ENCODE measurements at places on chromosomes 5 and 9. TPM values are rescaled to one million over a fixed set of nuclear protein-coding genes. Genes with fewer than 3 reads are reported as not detected.

DNA sequence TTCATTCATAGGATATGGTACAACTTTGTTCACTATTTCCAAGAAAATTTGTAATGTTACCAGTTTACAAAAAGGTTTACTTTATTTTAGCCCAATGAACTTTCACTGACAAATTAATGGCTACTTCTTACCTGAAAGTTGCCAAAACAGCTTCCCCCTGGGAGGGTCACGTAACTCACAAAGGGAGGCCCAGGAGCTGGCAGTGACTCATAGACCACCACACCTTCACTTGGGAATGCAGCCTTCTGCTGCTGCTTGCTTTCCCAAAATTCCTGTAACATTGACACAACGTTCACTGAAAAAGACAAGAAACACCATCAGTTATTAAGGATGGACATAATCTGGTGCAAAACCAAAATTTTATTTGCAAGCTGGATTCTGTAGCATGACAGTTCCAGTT, 18.1 kb downstream of the LIX1 start:
- no peak for DNase-seq

DNA sequence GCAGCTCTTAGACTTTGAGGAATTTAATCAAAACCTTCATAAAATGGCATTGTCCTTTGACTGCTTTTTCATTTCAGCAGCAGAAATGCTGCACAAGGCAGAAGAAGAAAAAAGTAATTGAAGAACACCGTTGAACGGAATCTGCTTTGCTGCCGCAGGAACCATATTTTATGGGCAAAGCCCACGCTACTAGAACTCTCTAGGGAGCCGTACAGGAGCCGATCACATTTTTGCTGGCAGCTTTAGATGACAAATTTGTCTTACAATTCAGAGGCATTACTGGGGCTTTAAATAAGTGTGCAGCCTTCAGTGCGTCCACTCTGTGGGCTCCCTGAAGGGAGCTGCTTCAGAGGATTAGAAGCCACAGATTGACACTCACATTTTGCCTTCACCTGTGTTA, 5.4 kb downstream of the CFAP90 start:
- DNase-seq, result no peak

GRCh38 chr5:172156541-172156994, 31.5 kb downstream of the STK10 start:
- DNase-seq, result no peak

DNA sequence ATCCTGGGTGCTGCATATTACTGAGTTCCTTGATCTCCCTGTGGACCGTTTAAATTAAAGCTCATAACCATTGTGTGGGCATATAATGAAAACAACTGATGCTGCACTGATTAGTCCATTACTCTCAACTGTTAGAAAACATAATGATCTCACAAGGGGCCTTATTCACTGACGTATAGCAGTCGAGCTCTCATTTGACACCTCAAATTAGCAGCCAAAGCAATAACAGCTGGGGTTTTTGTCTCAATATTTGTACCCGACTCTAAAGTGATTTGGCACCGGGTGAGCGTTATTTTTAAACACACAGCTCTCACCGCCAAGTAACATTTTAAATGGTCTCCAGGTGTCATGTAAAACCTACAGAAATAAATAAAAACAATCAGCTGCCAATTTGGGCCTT, 252.2 kb upstream of the PANK3 start:
- no peak for DNase-seq

DNA sequence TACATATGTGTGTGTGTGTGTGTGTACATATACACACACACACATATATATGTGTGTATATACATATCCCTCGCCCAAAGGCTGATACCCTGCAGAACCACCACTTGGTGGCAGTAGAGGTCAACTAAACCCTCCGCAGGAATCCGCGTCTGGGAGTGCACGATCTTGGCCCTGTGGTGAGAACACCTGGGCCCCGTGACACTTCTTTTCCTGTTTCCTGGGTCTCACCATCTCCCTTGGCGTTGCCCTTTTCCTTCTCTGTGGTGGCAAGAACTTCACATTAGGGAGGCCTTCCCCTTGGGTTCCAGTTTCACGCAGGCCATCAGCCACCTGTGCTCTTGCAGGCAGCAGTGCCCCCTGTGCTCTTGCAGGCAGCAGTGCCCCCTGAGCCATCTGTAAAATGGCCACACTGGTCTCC, 8.2 kb downstream of the IL9 start:
- DNase-seq, result peak; percentile 73

DNA sequence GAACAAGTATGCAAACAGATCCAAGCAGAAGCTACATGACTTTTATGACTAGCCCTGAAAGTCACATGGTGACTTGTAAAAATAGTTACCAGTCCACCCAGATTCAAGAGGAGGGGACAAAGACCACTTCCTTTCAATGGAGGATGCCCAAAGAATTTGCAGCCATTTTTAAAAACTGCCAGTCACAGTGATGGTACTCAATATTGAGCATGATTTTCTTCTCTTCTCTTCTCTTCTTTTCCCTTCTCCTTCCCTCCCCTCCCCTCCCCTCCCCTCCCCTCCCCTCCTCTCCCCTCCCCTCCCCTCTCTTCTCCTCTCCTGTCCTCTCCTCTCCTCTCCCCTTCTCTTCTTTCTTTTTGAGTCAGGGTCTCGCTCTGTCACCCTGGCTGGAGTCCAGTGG, 286.9 kb downstream of the PARP8 start:
- DNase-seq, result no peak

DNA sequence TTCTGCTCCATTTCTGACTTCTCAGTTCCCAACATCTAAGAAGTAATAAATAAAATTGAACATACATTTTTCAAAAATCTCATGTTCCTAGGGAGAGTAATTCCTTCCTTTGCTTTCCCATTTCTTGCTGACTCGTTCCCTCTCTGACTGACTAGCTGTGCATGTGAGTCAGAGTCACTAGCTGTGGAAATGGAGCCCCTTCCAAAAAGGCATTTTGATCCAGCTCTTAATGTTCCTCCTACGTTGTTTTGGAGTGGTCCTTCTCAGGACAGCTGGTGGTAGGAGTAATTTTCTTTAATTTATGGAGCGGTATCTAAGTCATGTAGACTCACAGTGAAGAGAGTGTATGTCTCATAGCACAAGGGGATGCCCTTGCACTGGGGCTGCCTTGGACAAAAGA, 460.2 kb downstream of the GADD45G start:
- no peak for DNase-seq

DNA sequence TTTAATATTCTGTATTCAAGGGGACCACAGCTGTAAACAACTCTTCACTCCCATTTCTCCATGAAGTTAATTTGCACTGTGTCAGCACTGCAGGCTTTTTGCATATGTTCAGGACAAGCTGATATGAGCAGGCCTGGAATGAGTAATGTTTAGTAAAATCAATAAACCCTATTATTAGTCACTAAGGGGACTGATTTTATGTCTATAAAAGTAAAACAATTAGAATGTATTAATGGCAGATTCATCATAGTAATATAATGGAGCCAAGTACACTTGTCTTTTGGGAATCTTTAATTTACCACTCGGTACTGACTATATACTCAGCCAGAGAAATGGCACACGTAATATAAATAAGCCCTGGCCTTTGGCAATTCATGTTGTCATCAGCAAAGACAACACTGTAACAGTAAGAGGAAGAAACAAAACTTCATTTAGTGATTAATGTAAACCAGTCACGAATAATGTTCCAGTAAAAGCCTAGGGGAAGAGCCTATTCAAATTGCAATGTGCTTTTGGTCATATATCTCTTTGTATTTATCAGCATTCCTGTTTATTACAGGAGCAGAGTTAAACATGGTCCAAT, 111.6 kb downstream of the ZNF608 start:
- DNase-seq, result peak; percentile 39

DNA sequence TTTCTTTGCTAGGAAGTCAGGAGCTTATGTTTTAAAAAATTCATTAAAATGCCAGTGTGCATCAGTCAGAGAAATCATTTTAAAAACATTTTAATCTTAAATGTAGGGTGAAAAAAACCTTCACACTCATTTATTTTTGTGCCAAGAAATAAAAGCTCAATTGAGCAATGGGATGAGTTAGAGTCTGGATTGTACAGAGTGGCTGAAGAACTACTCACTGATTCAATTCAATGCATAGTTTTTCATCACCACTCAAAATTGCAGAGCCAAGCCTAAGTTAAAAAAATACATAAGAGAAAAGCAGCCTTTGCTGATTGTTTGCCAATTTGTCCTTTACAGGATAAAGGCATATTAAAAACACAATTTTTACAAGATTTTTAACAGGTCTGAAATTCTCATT, 168.2 kb upstream of the DMRTA1 start:
- peak; percentile 14 for DNase-seq

DNA sequence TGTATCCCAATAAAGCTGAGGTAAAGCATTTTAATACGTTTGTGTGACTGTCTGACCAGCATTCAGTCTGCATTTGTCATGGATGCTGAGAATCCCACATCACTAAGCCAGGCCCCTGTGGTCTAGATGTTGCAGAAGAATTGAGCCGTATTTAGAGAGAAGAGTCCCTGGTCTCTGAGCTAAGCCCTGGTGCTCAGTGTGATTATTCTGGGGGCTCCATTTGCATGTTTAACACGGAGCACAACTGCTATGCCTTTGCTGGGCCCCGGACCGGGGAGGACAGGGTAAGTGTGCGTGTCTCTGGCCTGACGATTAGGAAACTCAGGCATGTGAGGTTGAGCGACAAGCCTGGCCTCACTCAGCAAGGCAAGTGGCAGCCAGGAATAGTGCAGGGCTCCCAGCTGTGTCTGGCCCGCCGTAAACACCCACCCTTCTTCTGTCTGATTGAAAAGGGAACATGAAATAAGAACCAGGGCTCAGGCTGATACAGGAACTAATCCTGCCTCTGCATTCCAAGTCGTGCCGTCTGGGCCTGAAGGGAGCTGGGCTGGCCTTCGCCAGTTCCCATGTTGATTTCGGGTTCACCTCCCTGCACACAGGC, 22.3 kb downstream of the FAM78A start:
- DNase-seq, result no peak

GRCh38 chr5:35518104-35518503, 99.6 kb upstream of the SPEF2 start:
- no peak for DNase-seq

- no peak for DNase-seq
Observed at GRCh38 chr5:35852084-35852734, 4.5 kb upstream of the IL7R start.

DNA sequence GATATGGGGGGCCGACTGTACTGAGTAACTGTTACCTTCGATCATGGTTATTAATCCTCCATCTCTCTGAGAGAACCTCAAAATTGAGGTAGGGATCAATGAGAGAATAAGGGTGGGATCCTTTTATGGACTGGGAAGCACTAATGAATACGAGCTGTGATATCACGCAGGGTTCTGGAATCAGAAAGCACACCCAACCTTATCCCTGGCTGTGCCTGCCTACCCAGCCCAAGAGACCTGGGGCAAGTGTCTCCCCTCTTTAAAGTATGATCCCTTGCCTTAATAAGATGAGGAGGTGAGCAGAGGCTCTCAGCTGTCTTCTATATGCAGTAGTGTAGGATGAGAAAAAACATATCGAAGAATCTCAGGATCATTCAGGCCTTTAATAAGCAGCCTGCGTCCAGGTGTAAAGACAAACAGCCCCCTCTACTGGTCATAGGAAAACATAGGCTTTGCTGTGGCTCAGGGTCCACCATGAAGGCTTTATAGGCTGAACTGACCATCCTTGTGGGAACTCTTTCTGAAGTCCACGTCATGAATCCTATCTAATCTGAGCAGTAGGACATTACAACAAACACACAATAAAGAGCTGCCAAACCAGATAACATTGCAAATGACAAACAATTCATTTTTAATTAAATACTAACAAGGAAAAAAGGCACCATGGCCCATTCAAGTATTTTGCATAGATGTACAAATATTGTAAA, 16.8 kb downstream of the NIPAL4 start:
- peak; percentile 76 for DNase-seq

- DNase-seq, result peak; percentile 1
Observed at GRCh38 chr5:112312295-112313275, 106.5 kb downstream of the EPB41L4A start.

DNA sequence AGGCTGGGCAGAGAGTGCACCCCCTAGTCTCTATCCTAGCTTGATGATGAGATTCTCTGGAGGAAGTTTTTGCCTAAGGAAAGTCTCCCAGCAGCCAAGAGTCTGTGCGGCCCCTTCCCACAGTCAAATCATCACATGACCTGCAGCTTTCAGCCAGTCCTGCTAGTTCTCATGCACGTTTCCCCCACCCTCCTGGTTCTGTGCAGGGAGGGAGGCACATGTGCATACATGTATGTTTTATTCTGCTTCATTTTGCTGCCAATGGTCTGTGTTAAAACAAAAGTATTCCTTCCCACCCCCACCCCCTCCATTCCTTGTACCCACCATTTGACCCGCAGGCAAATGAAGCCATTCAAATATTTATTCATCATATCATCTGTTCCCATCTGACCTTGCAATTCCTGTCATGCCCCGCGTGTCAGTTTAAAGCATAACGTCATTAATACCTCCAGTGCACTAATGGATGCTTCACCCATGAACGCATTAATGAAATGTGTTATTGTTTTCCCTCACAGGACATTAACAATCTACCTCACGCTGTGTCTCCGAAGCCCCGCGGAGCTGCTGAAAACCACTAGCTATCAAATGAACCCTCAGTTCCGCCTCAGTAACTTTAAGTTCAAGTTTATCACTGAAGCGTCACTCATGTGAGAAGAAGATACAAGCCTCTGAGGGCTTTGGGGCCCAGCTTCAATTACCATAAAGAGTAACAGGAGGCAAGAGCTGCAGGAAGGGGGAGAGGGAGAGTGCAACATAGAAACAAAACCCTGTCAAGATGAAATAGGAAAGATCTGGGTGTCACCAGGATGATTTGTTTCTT, 139.6 kb downstream of the RASEF start:
- DNase-seq, result no peak

DNA sequence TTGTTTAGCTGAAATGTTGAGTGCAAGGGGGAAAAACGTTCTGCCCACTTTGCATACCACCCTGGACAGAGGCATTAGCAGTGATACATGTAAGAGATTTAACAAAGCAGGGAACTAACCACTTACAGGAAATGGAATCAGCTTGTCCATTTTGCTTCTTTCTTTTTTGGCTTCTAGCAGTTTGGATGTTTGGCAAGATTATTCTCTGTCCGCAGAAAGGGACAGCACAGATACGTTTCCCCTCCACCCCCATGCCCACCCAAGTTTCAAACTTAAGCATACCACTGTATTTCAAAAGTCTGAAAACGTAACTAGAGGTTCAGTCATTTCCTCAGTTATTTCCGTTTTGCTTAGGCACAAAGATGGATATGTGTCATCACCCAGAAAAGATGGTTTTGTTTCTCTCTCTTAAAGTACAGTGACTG, 118.4 kb downstream of the GDNF start:
- no peak for DNase-seq

GRCh38 chr5:38871790-38872551, 26.2 kb downstream of the OSMR start:
- peak; percentile 99 for DNase-seq

- DNase-seq, result peak; percentile 81
Observed at GRCh38 chr9:17003576-17004240, 131.1 kb upstream of the CNTLN start.

The SPATA31A3 gene
- total RNA-seq, result not detected

The PHF24 gene
- 0.16 TPM for total RNA-seq

The PGM5 gene
- total RNA-seq, result 13.5 TPM

Data from fibroblast of the aortic adventitia (primary cell).